Cortex of kidney (tissue), 1 donor: ENCODE measurements at places on chromosomes 16 and 17.

DNA sequence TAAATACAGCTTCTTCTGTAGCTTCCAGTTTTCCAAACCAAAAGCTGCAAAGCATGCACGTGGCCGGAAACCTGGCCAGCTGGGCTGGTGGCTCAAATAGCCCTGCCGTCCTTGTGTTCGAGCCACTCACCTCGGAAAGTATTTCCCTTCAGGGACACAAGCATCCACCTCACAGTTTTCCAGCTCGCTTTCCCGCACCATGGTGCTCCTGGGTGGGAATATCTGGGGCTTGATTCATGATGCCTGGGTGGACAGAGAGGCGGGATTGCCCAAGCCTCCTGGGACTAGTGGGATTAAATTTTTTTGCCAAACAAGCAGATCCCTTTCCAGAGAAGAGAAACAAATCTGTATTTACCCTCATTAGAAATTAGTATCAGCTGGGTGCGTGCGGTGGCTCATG lies 7.1 kb upstream of the MVD start:
- DNase-seq, result no peak

GRCh38 chr16:65123396-65124211 lies 1.7 kb upstream of the CDH11 start:
- no peak for DNase-seq

- DNase-seq, result no peak
These were observed 19.8 kb upstream of the ABCA5 start for GRCh38 chr17:69346766-69347165.

DNA sequence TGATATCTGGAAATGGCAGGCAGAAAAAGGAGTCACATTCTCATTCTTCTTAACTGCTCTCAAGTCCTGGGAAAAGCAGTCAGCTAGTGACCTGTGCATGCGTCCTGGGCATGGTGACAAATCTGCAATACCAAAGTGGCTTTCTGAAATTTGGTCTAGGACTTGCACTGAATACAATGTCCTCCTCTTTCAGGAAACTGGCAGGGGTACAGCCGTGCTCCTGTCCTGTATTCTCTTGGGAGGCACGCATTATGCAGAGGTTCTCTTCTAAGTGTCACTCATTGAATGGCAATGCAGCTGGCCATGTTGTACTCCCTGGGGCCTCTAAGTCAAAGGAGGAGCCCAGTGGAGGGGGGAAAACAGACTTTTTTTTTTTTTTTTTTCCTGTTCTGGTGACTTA lies 10.6 kb downstream of the PHF12 start:
- DNase-seq, result no peak

- no peak for DNase-seq
These were observed 20.6 kb upstream of the SNTB2 start for GRCh38 chr16:69166221-69166833.
